ENCODE measurements at places on chromosomes 5 and 9.

DNA sequence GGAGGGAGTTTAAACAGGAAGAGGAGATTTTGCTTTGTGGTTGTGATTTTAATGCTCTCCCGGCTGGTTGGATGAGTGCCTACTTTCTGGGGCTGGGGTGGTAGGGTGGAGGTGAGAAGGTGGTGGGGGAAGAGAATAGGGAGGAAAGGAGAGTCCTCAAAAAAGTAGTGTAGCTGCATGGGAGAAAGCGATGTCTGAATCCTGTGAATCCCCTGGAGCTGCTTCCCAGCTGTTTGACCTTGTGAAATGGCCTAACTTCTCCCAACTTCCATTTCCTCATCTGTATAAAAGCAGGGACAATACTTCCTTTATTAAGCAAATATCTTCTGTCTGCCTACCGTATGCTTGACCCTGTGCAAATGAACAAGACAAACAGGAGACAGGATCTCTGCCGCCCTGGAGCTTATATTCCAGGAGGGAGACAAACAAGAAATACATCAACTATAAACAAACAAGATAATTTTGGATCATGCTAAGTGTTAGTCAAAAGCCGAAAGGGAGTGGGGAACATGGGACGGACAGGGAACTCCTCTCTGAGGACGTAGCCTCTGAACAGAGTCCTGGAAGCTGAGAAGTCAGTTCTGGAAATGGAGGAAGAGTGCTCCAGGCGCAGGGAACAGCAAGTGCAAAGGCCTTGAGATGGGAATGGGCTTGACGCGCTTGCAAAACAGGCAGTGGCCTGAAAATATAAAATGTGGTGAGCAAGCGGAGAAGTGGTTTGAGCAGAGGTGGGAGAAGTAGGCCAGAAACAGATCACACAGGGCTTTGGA, 103.5 kb downstream of the SPRY4 start:
- no peak for DNase-seq

GRCh38 chr5:143041461-143041860, 271.3 kb downstream of the ARHGAP26 start:
- no peak for DNase-seq

DNA sequence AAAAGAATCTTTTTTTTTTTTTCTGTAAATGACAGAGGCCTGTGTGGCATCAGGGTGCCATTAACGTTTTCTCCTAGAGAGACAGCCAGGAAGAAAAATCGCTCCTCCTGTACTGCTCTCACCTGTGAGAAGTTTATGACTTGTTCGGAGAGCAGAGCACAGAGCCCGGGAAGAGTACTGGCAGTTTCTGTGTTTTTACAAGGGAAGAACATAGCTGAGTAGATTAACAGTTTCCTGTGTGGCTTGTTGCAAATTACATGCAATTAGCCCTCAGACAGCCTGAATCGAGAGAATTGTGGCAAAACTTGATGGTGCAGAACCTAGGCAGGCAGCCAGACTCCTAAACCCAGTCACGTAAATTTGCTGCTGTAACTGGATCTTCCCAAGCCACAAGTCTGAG, 32.1 kb downstream of the PRKACG start:
- no peak for DNase-seq

DNA sequence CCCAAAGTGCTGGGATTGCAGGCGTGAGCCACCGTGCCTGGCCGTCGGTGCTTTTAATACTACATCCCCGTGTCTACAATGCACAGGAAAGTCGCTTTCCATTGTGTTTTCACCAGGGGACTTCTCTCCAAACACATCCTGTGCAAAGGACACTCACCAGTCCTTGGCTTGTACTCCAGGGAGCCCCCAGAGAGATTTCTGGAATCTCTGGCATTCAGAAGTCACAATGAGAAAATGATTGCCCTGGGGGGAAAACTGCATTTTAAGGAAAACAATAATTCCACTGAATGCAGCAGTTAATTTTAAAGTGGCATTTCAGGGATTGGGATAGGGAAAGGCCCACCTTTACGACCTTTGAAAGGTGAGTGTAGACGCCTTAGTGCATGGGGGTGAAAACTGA, 112.0 kb downstream of the ADAMTS16 start:
- no peak for DNase-seq

DNA sequence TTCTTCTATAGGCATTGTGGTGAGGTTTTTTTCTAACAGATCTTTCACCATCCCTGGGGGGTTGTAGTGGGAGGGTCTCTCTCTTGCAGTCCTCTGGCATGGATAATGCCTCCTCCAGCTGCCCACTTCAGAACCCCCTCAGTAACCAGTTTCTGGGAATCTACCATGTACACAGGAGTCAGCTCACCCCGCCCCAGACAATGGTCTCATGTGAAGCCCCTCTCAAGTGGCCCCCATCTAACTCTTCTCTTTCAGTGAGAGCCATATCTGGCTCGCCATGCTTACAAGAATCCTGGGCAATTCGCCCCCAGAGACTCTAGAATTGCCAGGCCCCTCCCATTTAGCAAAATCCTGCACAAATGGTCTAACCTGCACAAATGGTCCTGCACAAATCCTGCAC, 144.4 kb upstream of the FSTL4 start:
- DNase-seq, result no peak

DNA sequence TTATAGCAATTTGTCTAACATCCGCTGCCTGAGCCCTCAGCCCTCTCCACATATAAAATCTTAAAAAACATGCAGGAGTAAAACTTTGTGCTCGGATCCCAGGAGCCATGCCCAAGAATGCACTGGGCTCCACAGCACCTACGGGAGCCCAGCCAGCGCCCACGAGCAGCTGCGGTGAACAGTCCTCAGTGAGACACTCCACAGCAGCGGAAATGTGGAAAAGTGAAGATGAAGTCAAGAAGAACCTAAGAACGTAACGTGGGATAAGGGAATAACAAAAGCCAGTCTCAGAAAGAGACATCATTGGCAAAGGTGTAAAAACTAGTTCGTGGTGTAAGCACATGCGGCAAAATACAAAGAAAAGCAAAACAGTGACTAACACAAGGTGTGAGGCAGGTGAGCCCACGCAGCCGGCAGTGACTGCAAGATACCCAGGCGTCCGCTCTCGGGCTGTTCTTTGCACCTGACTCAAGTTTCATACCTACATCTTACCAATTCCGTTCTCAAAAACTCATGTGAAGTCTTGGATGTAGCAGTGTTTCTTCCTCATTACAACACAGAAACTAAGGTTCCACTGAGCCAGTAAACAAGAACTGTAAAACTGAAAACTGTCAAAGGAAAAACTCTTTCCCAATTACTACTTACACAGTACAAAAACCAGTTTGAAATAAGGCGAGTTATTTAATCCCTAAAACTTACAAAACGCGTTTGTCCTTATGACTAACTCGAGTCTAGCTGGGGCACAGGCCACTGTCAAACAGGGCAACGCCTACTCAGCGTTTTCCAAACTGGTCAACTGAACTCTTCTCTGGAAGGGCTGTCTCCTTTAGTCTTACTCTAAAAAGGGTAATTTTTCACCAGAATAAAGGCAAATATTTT, 1.7 kb downstream of the CAMSAP1 start:
- no peak for DNase-seq
